ENCODE measurements at places on chromosomes 4 and X. TPM values are rescaled to one million over a fixed set of nuclear protein-coding genes. Genes with fewer than 3 reads are reported as not detected.

GPR119 gene
- total RNA-seq: not detected

GPR34 gene
- not detected for total RNA-seq

IDUA gene
- 6.5 TPM for total RNA-seq

TKTL2 gene
- total RNA-seq: not detected

AFF2 gene
- 7.3 TPM for total RNA-seq

All from H1 (cell line).